ENCODE measurements at places on chromosomes 16 and 17.

- DNase-seq = peak; percentile 70
These were observed 18.6 kb downstream of the RAD51C start for GRCh38 chr17:58710948-58711552.

DNA sequence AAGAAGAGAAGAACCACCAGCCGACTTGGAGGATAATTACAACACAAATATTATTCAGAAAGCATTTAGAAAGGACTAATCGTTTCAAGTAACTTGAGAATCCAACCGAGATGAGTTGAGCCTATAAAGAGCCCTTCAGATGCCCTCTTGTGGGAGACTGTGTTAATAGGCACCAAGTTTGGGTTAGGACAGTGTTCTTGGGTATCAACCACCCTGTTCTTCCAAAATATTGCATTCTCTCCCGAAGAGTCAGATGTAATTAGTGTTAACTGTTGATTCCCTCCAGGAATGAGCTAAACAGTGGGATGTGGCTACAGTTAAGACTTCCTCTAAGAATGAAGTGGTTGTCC, 87.8 kb upstream of the NOL11 start:
- peak; percentile 46 for DNase-seq

GRCh38 chr16:74053312-74053711, 243.3 kb upstream of the PSMD7 start:
- DNase-seq = no peak

DNA sequence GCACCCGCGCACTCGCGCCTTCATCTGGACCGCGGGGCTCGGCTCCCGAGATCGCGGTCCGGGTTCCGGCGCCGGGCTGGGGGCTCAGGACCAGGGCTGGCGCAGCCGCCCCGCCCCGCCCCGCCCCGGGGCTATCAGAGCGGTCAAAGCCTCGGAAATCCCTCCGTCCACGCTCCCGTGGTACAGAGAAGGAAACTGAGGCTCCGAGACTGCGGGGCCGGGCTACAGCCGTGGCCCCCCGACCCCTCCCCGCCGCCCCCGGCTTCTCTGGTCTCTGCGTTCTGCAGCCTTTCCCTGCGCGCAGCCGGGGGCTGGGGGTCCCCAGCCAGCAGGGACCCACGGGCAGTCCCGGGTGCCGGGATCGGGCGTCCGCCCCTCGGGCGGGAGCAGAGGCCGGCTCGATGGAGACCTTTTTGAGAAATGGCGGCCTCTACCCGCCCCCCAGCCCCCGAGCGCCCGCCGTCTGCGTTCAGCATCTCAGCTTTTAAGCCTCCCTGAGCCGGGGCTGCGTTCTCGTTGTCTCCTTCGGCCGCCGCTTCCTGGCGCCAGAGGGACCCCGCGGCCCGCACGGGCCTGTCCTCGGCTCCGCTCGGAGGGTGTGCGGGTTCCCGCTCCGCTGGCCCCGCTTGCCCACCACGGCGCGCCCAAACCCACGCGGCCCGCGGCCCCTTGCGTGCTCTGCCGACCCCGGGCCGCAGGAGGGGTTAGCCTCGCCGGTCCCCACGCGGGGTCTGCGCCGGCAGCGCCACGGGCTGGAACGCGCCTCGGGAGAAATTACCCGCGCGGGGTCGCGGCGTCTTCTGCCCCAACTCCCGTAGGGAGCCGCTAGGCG, 1.5 kb upstream of the NPTX1 start:
- no peak for DNase-seq

DNA sequence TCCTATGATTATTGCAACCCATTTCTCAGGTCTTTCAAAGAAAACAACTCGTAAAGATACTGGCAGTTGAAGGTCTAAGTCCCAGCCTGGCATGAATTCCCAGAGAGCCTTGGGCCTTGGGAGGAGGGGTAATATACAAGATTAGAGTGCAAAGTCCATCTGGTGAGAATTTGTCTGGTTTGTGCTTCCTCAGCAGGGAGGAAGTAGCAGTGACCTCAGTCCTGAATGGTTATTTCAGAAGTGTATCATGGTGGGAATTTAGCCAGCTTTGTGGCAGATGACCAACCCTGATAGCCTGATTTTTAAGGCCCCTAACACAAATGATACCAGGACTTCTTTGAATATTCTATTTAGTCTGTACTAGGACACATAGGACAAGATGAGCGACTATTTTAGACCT, 151.2 kb upstream of the TBX2 start:
- no peak for DNase-seq

Data from OCI-LY7 (cell line).